Left renal cortex interstitium (tissue), 4 donors: ENCODE measurements at places on chromosomes 1 and 21. TPM values are rescaled to one million over a fixed set of nuclear protein-coding genes. Genes with fewer than 3 reads are reported as not detected.

- DNase-seq: no peak
Measured at GRCh38 chr1:40740997-40741736, 42.4 kb upstream of the KCNQ4 start.

GRCh38 chr1:151048645-151049032 is 1.1 kb downstream of the C1orf56 start:
- DNase-seq: no peak

DNA sequence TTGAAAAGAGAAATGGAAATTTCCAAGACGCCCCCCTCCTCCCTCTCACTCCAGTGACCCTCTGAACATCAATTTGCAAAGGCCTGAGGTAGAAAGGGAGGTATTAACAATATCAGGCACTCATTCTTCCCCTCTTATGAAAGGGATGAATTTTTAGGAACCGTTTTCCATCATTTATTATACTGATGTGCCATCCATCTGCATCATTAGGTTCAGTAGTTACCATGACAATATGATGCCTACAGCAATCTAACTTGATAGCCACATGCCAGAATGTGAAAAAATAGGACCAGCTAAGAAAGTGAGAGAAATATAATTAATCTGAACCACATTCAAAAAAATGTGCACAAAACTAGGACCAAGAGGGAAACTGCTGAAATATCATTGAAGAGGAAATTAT is 40.9 kb downstream of the SEC16B start:
- DNase-seq: no peak

- DNase-seq: no peak
Measured at GRCh38 chr1:158053276-158053675, 59.8 kb downstream of the KIRREL1 start.

GRCh38 chr1:220281159-220281574 is 8.9 kb upstream of the RAB3GAP2 start:
- no peak for DNase-seq

DNA sequence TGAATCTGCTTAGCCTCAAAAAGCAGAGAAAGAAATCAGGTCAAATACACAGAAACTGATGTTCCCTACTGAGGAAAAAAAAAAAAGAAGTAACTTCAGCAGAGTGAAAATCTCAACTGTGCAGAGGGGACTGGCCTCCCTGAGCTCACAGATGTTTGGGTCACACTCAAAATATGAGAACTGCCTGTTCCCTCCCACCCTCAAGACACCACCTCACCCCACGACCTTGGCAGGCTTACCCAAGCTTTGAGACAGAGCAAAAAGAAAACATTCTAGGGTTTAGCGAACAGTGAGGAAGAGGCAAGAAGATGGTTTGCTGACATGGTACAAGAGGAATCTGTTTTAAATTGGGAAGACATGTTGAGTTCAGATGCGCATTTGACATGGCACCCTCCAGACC is 48.8 kb downstream of the NID1 start:
- DNase-seq: no peak

DNA sequence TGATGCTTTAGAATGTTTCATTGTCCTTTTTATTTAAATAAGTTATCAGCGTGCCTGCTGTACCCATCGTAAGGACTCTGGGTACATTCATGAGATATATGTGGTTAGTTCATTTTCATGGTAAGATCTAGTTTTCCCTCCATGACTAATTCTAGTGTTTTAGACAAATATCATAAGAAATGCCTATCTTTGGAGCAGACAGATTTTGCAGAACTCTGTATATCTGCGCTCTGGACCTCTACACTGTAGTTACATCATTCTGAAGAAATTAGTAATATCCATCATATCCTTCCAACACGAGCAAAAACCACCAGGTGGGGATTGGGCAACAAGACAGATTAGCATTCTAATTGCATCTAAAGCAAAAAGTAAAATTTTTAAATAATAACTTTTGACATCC is 499.2 kb downstream of the SETD4 start:
- no peak for DNase-seq

DNA sequence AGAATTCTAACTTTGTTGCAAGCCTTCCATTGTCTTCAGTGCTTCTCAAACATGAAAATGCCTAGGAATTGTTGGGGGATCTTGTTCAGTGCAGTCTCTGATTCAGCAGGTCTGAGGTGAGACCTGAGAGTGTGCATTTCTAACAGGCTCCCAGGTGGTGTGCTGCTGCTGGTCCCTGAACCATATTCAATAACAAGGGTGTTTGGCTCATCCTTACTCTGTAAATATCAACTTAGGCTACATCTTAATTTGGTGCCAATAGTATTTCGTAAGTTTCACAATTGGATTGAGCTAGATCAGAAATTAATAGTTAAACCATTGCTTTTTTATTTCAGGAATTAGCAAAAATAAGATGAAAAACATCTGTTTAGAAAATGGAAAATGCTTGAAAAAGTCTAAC is 59.1 kb upstream of the GPR88 start:
- no peak for DNase-seq

Gene NPPB
- not detected for polyA plus RNA-seq

Gene GNPAT
- polyA plus RNA-seq: 62.3 TPM

Gene KRTAP19-3
- polyA plus RNA-seq: not detected
